ENCODE measurements at places on chromosomes 12 and 14.
A peak's percentile ranks its signal among the peaks of the same experiment; 100 is the strongest.

DNA sequence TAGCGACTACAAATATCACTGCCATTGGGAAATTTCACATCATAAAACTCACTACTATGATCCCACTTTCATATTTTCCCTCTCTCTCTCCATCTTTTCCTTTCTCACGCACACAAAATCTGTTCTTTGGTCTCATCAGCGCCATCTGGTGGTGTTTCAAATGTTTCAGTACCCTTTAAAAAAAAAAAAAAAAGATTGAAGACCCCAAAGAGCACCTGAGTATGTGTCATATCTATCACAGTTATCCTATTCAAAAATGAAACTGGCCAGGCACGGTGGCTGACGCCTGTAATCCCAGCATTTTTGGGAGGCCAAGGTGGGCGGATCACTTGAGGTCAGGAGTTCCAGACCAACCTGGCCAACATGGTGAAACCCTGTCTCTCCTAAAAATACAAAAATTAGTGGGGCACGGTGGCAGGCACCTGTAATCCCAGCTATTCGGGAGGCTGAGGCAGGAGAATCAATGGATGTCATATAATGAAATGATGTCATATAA is 72.4 kb downstream of the TTC9 start:
- peak; percentile 89 for DNase-seq

DNA sequence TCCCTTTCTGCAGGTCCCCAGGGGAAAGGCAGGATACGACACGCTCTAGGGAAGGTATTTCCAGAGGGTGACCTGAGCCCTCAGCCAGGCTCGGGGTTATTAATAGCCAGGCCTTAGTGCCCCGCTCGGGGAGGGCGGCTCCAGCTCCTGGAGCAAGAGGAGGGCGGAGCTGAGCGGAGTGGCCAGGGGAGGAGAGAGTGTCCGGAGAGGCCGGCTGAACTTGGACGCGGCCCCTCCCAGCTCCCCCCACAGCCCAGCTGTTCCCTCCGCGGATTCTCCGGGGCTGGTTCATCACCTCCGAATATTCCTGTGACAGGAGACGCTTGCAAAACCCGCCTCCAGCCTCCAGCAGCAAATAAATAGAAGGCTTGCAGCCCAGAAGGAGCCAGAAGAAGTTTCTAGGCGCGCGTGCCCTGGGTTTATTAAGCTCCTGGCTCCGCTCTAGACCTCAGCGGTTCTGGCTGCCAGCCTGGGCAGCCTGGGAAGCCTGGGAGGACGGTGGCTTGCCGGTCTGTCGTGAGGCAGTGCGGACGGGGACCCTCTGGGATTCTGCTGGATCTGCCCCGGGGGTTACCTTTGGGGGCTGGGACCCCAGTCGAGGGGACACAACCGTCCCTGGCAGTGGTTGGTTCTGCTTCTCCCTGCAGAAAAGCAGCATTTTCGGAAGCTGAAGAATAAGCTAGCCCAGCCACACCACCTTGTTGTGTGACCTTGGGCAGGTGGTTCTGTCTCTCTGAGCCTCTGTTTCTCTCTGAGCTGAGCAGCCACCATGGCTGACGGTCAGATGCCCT is at the start of gene HSPB8:
Gene HSPB8, plus strand, starts transcription at position 388 of the 791 bp plus-strand sequence. Its CDS starts 382 bp downstream, at position 770.
- no peak for DNase-seq

DNA sequence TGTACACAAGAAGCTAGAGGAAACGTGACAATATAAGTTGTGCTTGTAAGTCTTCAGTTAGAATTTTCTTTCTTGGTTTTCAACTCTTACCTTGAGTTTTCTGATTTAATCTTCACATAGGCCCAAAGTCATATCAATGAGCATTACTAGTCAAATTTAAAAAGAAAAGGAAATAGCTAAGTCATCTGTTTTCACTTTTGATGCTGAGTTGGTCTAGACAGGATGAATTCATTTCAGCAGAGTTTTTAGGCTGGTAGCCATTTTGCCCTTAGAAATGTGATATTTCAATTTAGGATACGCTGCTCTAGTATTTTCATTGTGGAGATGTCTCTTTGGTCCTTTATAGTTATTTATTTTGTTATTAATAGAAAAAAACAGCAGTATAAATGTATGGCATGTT is 44.6 kb upstream of the KRAS start:
- DNase-seq = no peak

GRCh38 chr12:111274777-111275176 is 94.1 kb downstream of the PHETA1 start:
- DNase-seq = peak; percentile 39

DNA sequence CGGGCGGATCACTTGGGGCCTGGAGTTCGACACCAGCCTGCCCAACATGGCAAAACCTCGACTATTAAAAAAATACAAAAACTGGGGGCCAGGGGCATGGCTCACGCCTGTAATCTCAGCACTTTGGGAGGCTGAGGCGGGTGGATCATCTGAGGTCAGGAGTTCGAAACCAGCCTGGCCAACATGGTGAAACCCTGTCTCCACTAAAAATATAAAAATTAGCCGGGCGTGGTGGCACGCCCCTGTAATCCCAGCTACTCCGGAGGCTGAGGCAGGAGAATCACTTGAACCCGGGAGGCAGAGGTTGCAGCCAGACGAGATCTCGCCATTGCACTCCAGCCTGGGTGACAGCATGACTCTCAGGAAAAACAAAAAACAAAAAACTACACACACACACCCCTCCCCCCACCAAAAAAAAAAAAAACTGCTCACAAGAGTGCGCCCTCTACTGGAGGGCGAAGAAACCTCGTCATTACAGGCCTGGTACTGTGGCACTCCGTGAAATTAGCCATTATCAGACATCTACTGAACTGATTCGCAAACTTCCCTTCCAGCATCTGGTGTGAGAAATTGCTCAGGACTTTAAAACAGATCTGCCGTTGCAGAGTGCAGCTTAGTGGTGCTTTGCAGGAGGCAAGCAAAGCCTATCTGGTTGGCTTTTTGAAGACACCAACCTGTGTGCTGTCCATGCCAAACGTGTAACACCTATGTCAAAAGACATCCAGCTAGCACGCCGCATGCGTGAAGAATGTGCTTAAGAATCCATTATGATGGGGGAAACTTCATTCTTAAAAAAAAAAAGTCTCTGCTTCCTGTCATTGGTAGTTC is 7.7 kb downstream of the PPP1R3E start:
- peak; percentile 75 for DNase-seq

GRCh38 chr14:63542231-63542999 is 762 bp downstream of the PPP2R5E start:
- peak; percentile 24 for DNase-seq
